HT1080 (cell line): ENCODE measurements at places on chromosomes 3 and 15. TPM values are rescaled to one million over a fixed set of nuclear protein-coding genes. Genes with fewer than 3 reads are reported as not detected.

The TTLL13 gene
- total RNA-seq: not detected in 2 replicates

The LRRK1 gene
- total RNA-seq: 9.9 and 12.4 TPM in 2 replicates

The FSTL1 gene
- 134 and 144 TPM in 2 replicates for total RNA-seq

The MORC1 gene
- 0.11 TPM in 1 of 2 replicates, not detected in the other for total RNA-seq

The GOLGA8Q gene
- total RNA-seq: 0.10 TPM in 1 of 2 replicates, not detected in the other

The SLC6A1 gene
- total RNA-seq: not detected in 2 replicates
